Esophagus squamous epithelium (tissue), 5 donors: ENCODE measurements at places on chromosomes 12 and 14.

DNA sequence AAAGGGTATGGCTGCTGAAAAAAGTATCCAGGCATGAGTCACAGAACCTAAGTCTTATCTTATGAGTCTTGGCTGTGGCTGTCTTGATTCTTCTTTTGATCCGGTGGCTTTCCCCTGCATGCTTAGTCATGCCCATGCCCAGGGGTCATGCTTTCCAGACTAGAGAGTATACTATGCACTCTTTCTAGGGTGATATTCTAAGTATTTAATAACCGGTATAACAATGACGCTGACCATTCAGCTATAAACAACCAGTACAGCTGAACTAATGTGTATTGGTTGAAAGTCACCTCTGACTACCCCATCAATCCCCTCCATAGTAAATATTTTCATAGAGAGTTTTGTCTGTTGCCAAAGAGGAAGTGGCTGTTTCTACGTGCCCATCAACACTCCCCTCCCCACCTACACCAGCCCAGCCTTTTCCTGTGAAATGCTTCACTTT lies 34.7 kb upstream of the NRXN3 start:
- no peak for DNase-seq

- DNase-seq: no peak
Observed at GRCh38 chr14:103103461-103104388, 9.2 kb downstream of the EXOC3L4 start.

DNA sequence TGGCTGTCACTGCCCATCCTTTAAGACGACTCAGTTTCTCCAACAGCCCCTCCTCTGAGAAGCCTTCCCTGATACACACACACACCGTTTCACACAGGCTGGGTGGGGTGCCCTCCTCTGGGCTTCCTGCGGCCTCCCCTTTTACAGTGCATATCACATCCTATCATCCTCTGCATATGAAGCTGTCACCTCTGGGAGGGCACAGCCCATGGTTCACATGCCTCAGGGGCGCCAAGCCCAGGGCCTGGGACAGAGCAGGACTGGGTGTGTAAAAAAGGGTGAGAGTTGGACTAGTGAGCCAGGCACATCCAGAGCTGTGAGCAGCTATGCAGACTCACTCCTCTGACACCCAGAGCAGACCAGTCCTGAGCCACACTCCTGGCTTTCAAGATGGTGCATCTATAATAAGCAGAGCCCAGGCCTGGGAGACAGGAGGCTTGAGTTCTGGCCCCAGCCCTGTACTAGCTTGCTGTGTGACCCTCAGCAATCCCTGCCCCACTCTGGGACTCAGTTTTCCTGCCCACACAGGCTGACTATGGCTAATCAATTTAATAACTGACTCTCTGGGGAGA lies 62.6 kb downstream of the LGMN start:
- no peak for DNase-seq

DNA sequence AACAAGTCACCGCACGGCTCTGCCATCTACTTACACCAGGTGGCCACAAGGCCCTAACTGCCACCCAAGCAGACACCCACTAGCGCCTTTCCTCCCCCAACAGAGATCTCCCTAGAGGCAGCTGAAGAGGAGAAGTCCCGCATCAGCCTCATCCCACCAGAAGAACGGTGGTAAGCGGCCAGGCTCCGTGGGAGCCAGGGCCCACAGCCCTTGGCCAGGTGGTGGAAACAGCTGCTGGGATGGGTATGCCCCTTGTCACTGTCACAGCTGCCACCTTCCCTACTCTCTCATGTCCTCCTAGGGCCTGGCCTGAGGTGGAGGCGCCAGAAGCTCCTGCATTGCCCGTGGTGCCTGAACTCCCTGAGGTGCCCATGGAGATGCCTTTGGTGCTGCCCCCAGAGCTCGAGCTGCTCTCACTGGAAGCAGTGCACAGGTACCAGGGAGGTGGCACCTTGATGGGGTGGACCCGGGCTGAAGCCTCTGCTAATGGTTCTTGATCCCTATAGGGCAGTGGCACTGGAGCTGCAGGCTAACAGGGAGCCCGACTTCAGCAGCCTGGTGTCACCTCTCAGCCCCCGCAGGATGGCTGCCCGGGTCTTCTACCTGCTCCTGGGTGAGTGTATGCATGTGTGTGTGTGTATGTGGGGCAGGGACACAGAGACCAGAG lies 7.5 kb downstream of the REC8 start:
- no peak for DNase-seq

- DNase-seq: no peak
Observed at GRCh38 chr12:78088391-78088832, 257.7 kb downstream of the NAV3 start.

- DNase-seq: no peak
Observed at GRCh38 chr12:101027200-101027599, 182.8 kb downstream of the SLC5A8 start.

DNA sequence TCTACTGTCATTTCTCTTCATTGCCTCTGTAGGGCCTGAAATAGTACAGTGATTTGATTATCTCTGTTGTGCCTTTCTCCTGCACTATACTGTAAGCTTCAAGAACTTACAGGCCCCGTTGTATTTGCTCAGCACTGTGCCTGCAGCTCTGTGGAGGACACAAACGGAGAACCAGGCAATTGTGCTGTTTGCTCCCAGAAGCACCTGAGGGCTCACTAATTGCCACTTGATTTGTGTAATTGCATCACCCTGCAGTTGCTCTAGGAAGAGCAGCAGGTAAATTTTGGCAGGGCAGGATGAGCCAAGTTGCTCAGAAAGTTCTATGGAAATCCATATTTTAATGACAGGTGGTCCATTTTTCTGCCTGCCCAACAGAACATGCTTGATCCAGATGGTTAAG lies 11.6 kb upstream of the KRT82 start:
- no peak for DNase-seq

DNA sequence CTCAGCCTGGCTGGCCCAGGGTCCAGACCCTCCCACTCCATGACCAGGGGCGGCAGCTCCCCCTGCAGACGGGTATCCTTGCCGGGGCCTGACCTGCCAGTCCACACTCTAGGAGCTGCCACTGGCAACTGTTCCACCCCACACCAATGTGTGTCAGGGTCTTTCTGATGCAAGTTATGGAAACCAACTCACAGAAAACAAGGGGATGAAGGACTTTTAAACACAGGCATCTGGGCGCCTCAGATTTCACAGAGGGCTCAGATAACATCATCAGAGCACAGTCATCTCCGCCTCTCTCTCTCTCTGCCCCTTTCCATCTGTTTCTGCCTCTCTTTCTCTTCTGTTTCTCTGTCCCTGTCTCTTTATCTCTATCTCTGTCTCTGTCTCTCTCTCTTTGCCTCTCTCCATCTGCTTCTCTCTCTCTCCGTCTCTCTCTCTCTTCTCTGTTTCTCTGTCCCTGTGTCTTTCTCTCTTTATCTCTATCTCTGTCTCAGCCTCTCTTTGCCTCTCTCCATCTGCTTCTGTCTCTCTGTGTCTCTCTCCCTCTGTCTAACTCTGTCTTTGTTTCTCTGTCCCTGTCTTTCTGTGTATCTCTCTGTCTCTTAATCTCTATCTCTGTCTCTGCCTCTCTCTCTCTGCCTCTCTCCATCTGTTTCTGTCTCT lies 67.4 kb upstream of the FBRSL1 start:
- DNase-seq: no peak

DNA sequence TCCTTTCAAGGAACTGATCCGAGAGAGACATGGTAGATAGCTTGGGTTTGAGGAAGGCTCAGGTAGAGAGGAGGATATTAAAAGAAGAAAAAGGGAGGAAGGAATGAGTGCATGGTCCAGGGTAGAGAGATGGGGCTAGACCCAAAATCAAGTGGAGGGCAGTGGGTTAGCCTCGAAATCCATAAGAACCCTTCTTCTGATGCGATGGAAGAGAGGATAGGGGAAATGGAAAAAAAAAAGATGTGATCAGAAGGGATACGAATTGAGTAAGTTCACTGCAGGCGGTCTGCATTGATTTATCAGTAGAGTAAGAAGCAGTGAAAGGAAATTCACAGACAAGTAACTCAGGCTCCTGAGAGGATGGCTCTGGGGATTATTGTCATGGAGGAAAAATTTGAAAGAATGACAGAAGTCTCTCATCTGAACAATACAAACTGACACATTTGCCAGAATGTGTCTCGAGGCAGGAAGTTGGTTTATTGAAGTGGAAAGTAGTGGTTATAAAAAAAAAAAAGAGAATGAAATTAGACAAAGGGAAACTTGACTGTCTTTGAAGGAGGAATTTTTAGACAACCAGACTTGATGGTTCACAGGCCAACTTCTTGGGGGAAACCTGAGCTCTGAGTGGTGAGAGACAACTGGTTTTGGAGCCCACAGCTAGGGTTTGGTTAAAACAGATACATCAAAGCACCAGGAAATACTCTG lies 10.2 kb downstream of the PPFIBP1 start:
- DNase-seq: no peak

- no peak for DNase-seq
Observed at GRCh38 chr12:10027311-10027710, 3.2 kb upstream of the CLEC9A start.

GRCh38 chr14:92503756-92504491 lies 9.7 kb upstream of the RIN3 start:
- no peak for DNase-seq

DNA sequence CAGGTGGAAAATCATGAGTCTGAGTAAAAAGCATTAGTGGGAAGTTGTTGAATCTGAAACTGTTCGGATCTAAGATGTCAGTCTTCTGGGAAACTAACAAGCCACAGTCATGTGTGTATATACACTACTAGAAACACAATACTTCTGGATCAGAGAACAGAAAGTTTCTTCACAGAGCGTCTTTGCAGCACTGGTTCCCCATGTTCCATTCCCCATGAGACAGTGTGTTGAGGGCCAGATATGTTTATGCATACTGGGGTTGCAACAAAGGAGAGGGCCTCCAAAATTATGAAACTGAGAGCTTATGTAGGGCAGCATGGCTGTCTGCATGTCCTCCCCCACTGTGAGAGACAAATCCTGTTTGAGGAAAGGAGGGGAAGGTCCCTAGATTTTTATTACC lies 295.0 kb upstream of the NAV3 start:
- DNase-seq: no peak

- DNase-seq: no peak
Observed at GRCh38 chr14:24999157-24999556, 50.8 kb downstream of the STXBP6 start.

GRCh38 chr12:129657179-129657578 lies 246.6 kb downstream of the TMEM132D start:
- no peak for DNase-seq

DNA sequence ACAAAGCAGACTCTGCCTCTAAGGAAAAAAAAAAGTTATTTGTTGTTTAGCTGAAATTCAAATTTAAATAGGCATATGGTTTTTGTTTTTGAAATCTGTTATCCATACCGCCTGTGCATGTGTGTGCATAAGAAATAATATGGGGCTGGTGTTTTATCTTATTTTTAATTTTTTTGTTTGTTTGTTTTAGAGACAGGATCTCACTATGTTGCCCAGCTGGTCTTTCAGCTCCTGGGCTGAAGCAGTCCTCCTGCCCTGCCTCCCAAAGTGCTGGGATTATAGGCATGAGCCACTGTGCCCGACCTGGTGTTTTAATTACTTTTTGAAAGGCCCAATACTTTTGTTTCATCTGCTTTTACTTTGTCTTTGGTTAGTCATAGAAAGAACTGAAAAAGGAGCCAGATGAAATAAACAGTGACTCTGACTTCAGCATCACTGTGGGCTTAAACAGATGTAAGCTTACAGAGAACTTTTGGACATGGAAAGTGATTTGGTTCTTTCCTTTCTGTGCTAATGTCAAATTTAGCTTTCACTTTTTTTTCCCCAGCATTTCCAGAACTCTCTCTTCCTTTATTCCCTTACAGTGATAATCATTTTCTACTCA lies 37.2 kb downstream of the SUPT16H start:
- DNase-seq: no peak

DNA sequence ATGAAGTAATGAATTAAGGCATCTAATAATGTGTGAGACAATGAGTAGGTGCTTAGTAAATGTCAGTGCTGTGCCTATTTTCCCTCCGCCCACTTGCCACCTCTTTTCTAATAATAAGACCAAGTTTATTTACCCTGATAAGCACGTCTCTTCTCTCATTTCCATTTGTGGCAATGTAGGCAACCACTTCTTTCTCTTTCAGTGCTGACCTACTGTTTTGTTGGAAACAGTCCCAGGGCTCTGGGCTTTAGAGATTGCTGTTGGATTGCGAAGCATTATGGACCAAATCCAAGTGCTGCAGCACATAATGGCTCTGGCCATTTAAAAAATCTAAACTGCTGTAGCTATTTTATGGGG lies 141.3 kb upstream of the PLEKHG7 start:
- no peak for DNase-seq

GRCh38 chr12:70418101-70418500 lies 52.0 kb downstream of the KCNMB4 start:
- no peak for DNase-seq

- DNase-seq: no peak
Observed at GRCh38 chr12:1250641-1251040, 259.6 kb downstream of the ERC1 start.

GRCh38 chr12:7605900-7606465 lies 59.7 kb downstream of the APOBEC1 start:
- no peak for DNase-seq

DNA sequence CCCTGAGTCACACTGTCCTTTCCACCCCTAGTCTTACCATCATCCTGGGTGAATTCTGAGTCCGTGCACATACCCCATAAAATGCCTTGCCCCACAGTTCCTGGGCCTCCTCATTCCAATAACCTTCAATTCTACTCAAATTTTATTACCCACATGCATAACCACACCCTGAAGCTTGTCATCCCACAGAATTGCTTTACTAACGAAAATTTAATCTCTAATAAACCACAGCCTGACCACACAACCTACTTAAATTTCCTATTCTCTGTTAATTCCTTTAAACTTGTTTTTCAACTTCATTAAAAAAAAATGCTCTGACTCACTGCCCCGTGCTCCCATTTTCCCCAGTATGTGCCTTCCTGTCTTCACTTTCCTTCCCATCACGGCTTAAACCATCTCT lies 205.9 kb downstream of the PHLDA1 start:
- DNase-seq: no peak

GRCh38 chr14:23633160-23633701 lies 2.9 kb upstream of the DHRS2 start:
- DNase-seq: no peak

DNA sequence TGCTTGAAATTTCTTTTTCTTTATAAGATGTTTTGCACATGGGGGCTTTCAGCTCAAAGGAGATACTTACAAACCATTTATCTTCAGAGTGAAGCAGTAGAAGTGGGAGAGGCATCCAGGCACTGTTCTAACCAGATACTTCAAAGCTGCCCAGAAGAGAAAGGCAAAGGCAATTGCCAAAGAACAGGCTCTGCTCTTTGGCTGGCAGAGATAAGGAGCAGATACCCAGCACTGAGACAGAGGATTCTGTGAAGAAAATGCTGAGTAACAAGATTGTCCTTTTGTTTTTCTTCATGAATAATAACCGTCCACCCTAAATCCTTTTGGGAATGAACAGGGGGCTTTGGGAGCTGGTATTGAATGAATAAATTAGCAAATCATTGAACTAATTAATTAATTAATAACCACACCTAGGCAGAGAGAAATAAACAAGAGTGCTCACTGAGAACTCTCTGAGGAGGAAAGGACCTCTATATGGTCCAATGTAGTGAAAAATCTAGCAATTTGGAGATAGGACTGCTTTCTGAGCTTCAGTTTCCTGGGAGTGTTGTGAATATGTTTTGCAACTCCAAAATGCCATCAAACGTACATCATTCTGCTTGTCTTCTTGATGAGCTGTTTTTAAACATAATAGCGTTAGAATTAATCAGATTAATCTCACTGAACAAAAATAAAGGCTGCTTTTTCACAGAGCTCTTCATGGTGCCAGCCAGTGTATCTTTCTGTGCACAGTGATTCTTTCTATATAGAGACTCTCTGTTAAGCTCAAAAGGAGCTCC lies 192.8 kb upstream of the AMIGO2 start:
- DNase-seq: no peak

- DNase-seq: no peak
Observed at GRCh38 chr12:77160931-77161330, 95.6 kb upstream of the E2F7 start.

GRCh38 chr12:6507102-6507998 lies 13.4 kb downstream of the NCAPD2 start:
- DNase-seq: no peak
